ENCODE measurements at places on chromosomes 4 and X.

DNA sequence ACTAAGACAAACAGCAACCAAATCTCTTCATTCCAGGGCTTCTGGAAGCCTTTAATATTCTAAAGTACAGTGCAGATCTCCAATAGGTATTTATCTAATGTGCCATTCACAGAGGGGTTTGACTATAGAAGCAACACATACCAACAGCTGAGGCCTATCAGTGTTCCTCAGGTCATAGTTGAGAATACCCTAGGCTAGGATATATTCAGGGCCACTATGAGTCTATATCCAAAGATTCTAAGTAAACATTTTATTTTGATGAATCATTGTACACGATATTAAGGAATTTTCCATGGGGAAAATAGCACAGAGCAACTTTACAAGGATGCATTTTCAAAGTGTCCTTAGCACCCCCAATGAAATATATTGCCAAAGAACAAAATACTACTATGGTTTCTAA lies 9.7 kb downstream of the SMIM10 start:
- DNase-seq, result no peak

DNA sequence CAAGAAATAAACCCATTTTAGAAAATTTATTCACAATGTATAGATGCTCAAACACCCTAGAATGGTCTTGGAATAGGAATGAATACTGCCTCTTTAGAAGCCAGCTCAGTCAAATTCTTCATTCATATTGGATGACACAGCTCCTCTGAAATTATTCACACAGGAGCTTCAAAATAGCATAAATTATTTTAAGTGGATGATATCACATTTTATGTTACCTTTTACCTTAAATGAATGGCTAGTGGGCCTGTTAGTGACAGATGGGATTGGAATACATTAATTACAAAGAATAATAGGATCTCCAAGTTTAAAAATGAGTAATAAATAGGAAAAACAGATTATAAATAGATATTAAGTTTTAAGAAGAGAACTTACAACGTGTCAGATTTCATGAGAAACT lies 184.4 kb downstream of the GABRB1 start:
- DNase-seq, result no peak

GRCh38 chr4:10028910-10029309 lies 7.6 kb upstream of the SLC2A9 start:
- no peak for DNase-seq

- DNase-seq, result no peak
Measured at GRCh38 chr4:189504220-189504619, 436.5 kb upstream of the FRG1 start.

- DNase-seq, result no peak
Measured at GRCh38 chr4:141127884-141128283, 5.4 kb downstream of the RNF150 start.

DNA sequence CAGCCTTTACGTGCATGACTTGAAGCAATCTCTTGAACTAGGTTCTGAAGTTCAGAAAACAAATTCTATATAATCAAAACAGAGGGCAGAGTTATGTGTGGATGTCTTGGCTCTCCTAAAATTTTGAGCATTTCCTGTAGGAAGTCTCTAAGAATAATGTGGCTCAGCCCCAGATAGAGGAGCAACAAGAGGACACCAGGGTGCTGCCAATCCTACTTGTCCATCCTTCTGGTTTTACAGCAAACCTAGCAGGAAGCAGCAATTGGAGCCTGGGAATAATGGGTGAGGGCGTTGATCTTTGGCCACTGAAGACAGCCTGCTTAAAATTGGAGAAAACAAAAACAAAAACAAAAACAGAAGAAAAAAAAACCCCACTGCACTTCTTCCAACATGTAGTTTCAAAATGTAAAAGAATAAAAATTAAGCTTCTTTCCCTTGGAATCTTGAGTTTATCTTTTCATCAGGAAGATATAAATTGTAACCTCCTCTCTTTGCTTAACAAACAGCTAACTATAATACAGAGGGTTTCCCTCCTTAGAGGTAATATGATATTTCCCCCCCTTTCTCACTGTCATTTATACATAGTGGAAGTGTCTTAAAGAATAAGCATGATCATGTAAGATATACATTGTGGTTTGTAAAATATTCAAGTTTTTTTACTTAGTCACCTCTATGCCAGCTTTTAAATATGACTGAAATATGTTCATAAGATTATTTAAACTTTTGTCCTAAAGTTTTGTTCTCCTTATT lies 130.6 kb downstream of the FBXO8 start:
- no peak for DNase-seq
